Urothelium cell line (cell line): ENCODE measurements at places on chromosomes 7 and 10.
A peak's percentile ranks its signal among the peaks of the same experiment; 100 is the strongest.

DNA sequence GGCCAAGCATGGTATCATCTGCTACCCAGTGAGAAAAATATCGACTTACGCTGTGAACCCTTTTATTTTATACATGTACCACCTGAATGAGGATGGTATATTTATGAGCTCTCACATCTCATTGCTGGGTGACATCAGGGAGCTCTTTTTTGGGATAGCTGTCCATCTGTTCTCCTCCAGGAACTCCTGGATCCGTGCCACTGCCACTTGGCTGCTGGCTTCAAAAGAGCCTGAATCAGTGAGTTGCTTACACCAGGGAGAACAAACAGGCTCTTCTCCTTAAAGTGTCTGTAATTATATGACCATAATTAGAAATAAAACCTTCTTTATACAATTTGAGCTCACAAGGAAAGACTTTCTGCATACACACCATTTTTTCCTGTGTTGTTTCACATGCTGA is 106.2 kb downstream of the KAT6B start:
- DNase-seq: no peak

GRCh38 chr10:127534074-127534473 is 15.0 kb upstream of the NPS start:
- DNase-seq: no peak

- no peak for DNase-seq
These were observed 15.4 kb downstream of the SEC24C start for GRCh38 chr10:73759512-73760115.

GRCh38 chr7:117014099-117014656 is 60.9 kb downstream of the ST7 start:
- no peak for DNase-seq

- peak; percentile 47 for DNase-seq
These were observed 5.2 kb upstream of the COL26A1 start for GRCh38 chr7:101357433-101357832.

GRCh38 chr10:46226900-46227558 is 59.8 kb upstream of the ANTXRL start:
- DNase-seq: no peak

GRCh38 chr10:15053061-15053460 is 9.3 kb downstream of the OLAH start:
- DNase-seq: no peak

GRCh38 chr7:123022576-123022975 is 27.1 kb upstream of the TAS2R16 start:
- no peak for DNase-seq

GRCh38 chr10:47370878-47371277 is 13.2 kb downstream of the ZNF488 start:
- no peak for DNase-seq

DNA sequence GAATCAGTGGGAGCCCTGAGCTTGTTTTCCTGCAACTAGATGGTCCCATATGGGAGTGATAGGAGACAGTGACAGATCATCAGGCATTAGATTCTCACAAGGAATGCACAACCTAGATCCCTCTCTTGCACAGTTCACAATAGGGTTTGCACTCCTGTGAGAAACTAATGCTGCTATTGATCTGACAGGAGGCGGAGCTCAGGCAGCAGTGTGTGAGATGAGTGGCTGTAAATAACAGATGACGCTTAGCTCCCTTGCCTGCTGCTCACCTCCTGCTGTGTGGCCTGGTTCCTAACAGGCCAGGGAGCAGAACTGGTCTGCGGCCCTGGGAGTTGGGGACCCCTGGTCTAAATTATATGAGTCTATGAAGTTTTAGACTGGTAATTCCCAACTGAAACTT is 3.9 kb downstream of the MIOS start:
- no peak for DNase-seq

- no peak for DNase-seq
These were observed 96.6 kb downstream of the ANKRD30A start for GRCh38 chr10:37222046-37222445.

- no peak for DNase-seq
These were observed 15.8 kb upstream of the BNIP3 start for GRCh38 chr10:131997366-131998049.

GRCh38 chr7:134873253-134873652 is 93.8 kb downstream of the CALD1 start:
- DNase-seq: no peak

DNA sequence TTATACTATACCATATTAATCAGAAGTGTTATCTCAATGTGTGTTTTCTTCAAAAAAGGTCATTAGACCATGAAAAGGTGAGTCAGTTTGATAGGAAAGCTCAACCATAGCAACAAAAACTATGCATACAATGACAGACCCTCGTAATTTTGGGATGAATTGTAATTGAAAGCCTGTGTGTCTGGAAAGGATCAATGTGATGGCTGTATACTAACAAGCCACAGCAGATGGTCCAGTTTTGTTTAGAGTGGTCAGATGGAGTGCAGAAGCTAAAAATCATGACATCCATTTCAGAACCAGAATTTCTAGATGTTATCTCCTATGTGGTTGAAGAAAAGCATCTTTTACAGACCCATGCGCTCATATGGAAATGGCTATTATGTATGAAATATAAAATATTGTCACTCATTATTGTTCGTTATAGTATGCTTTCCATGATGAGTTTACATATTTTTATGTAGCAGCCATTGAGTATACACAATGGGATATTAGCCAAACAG is 88.3 kb upstream of the CNTNAP2 start:
- DNase-seq: no peak

DNA sequence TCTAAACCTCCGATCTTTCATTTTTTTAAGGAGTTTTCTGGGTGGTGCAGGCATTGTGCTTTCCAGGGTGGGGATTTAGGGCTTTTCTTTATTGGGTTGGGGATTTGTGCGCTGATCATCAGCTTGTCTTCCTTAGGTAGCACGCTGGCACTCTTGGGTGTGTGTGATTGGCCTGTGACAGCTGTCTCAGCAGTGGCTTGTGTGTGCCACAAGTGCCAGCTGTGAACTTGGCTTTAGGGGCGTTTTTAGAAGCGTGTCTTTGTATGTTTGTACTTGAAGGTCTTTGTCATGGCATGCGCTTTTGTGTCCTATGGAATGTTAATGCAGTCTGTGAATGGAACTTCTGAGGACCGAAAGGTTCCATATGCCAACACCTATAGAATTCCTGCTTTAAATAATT is 788 bp downstream of the AKAP9 start:
- DNase-seq: peak; percentile 52

- peak; percentile 93 for DNase-seq
These were observed 95.1 kb downstream of the NPY start for GRCh38 chr7:24378871-24379616.

DNA sequence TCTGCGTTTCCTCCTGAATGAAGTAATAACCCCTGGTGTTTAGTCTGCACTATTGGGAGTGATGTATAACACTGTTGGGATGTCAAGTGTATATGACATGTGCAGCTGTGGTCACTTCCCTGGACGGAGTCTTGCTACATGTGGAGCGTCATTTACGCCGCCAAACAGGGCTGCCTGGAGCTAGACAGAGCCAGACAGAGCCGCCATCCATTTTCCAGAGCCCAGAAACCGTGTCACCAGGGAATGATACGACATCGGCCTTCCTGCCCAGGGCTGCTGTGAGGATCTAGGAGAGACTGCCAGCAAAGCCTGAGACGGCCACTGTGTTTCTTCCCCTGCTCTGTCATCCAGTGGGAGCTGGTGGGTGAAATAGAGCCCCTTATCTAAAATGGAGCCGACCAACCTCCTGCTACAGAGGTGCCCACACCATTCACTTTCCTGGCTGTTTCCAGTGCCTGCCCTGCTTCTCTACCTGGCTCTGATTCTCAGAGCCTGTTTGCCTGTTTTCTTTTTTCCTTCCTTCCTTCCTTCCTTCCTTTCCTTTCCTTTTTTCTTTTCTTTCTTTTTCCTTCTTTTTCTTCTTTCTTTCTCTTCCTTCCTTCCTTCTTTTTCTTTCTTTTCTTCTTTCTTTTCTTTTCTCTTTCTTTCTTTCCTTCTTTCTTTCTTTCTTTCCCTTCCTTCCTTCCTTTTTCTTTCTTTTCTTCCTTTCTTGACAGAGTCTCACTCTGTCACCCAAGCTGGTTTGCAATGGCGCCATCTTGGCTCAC is 13.3 kb upstream of the FGFR2 start:
- DNase-seq: no peak

DNA sequence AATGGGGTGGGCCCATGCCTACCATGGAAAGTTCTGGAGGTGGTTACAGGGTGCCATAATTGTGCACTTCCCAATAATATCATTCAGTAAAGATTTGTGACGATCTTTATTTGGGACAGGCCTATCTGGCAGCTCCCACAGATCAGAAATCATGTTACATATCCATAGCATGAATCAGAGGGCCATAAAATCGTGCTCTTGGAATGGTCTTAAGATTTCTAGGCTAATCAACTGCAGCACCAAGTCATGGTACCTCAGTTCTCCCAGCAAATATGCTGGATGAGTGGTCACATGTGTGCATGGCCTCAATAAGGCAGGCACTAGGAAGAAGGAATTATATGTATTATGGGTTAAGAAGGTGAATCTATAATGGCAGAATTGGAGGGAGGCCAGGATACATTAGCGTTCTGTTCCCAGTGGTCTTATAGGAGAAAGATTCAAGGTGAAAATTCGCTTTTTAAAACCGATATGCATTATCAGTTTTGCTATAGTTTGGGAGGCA is 134.7 kb downstream of the NRP1 start:
- no peak for DNase-seq

- DNase-seq: no peak
These were observed 54.1 kb downstream of the BBS9 start for GRCh38 chr7:33183504-33183903.

DNA sequence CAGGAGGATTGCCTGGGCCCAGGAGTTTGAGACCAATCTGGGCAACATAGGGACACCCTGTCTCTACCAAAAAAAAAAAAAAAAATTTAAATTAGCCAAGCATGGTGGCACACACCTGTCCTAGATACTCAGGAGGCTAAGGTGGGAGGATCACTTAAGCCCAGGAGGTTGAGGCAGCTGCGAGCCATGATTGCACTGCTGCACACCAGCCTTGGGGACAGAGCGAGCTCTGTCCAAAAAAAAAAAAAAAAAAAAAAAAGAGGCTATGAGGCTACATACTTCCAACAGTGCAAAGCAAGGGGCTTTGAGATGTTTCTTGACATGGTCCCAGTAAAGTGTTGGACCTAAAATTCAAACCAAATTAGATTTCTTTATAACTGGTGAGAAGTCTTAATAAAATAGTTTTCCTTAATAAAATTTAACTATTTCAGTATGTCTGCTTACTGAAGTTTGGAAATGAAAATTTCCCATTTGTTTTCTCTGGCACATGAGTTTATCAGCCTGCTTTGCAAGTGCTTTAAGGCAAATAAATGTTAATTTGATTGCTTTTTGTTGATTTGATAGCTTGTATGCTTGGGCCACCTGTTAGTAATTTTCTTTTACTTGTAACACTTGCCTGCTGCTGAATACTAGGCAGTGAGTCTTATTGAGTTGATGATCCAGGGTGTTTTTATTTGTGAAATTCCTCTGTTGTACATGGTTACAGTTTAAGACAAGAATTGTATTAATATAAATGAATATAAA is 16.1 kb downstream of the CALU start:
- DNase-seq: no peak

- no peak for DNase-seq
These were observed 19.7 kb downstream of the CTNNA3 start for GRCh38 chr10:67676208-67676825.

- DNase-seq: no peak
These were observed 876.5 kb upstream of the LRRTM3 start for GRCh38 chr10:66049335-66049734.

DNA sequence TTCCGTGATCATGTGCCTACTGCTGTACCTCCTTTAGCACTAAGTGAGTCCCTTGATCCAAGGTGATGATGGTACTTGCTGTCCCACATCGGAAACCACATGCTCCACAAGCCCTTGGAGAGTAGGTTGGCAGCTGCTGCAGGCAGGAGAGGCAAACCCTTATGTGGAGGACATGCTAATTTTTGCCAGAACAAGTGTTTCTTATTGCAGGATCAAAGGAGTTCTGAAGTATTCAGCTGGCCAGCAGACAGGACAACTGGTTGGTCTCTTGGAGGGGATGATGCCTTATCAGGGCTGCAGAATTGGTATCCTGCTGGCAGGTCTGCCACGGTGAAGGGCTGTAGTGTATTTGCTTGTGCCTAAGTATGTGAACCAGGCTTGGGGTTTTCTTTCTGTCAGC is 36.8 kb downstream of the NACAD start:
- no peak for DNase-seq

DNA sequence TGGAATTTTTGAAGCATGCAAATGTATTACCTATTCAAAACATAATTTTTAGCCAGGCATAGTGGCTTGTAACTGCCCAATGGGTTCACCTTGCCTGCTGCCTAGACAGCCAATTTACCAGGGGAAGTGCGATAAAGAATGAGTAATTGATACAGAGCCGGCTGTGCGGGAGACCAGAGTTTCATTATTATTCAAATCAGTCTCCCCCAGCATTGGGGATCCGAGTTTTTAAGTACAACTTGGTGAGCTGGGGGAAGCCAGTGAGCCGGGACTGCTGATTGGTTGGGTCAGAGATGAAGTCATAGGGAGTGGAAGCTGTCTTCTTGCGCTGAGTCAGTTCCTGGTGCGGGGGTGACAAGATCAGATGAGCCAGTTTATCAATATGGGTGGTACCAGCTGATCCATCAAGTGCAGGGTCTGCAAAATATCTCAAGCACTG is 29.1 kb upstream of the NRBF2 start:
- no peak for DNase-seq

GRCh38 chr7:142740786-142741185 is 8.5 kb upstream of the PRSS1 start:
- no peak for DNase-seq

GRCh38 chr10:22002591-22003176 is 846 bp downstream of the DNAJC1 start:
- peak; percentile 22 for DNase-seq

DNA sequence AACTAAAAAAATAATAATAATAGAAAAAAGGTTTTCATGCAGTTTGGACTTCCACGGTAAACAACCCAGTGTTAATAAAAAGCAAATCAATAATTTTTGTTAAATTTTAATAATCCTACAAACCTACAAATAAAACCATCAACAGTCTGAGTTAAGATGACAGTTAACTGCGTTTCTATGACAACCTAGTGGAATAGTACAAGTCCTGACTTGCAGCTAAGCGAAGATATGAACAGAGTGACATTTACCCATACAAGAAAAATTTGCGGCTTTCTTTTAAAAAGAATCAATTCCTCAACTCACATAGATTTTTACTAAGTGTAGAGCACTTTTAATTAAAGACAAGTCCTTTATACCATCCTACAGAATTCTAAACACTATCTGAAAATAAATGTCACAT is 35.6 kb downstream of the VPS41 start:
- DNase-seq: no peak

- DNase-seq: no peak
These were observed 636.2 kb upstream of the LRRN3 start for GRCh38 chr7:110454713-110455112.
